Esophagus squamous epithelium (tissue), 5 donors: ENCODE measurements at places on chromosomes 2 and 18.

DNA sequence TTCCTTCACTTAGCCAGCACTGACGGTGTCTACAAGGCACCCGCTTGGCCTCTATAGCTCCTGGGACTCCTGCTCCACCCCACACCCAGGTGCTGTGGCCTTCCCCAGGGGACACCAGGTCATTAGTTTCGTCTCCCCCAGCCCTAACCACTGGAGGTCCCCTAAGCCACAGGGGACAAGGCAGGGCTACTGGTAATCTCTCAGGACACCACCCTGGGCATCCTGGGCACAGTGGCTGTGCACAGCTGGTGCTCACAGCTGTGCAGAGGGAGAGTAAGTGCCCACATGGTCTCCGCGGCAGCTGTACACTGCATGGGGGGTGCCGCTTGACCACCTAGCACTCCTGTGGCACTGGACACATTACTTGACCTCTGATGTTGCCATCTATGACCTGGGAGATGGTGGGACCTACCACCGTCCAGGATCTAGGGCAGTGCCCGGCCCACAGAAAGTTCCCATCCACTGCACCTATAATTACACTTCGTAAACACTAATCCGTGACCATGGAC, 134.0 kb downstream of the HDAC4 start:
- DNase-seq = no peak

- no peak for DNase-seq
These were observed 22.5 kb downstream of the TMEM178A start for GRCh38 chr2:39688181-39688580.

DNA sequence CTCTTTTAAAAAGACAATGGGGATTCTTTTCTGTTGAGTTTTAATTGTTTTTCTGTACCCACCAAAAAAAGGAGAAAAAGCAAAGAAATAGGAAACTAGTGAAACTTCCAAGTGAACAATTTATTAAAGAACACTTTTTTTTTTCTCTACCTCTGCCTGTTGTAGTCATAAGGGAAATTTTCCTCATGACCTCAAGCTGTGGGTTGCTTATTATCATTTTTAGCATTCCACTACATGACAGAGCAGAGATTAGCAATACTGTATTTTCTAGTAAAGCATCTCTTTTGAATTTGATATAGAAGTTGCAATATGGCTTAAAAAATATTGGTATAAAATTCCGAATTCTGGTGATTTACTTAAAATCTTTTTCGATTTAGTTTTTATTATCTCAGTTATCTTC, 87.9 kb upstream of the LRRTM1 start:
- no peak for DNase-seq

- DNase-seq = no peak
These were observed 51.9 kb downstream of the GRB14 start for GRCh38 chr2:164569378-164569777.

DNA sequence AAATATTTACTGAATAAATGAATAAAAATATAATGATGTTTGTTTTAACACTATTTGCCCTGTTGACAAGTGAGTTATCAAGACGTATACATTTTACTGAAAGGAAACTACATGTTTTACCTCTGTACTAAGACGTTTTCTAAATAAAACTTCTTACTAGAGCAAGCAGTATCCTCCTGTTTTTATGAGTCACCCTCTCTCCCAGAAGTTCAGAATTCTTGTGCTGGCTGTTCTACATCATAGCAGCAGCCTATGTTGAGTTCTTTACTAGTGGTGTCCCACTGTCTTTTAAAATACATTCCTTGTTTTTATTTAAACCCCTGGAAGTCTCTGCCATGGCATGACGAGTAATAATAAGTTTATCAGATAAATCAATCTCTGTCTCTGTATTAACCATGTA, 297.4 kb downstream of the CALCRL start:
- DNase-seq = no peak

- DNase-seq = no peak
These were observed 763 bp downstream of the CCDC141 start for GRCh38 chr2:179049203-179049545.

DNA sequence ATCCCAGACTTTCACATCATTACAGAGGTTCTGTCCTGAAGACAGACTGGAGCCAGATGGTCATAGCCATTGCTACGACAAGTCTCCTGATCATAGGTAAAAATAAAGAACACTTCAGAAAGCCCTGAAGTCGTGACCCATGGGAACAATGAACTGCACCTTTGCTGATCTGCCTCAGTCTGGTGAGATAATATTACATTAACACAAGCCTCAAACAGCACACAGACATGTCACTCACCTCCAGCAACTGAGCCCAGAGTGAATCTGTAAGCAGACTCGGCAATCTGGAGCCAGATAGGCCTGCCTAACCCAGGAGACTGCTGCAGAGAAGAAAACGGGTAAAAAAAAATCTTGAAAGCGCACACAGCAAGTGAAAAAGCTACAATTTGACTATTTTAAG, 79.2 kb downstream of the SLC25A12 start:
- no peak for DNase-seq

GRCh38 chr2:88027697-88028389, 11.5 kb upstream of the RNU2-63P start:
- no peak for DNase-seq

DNA sequence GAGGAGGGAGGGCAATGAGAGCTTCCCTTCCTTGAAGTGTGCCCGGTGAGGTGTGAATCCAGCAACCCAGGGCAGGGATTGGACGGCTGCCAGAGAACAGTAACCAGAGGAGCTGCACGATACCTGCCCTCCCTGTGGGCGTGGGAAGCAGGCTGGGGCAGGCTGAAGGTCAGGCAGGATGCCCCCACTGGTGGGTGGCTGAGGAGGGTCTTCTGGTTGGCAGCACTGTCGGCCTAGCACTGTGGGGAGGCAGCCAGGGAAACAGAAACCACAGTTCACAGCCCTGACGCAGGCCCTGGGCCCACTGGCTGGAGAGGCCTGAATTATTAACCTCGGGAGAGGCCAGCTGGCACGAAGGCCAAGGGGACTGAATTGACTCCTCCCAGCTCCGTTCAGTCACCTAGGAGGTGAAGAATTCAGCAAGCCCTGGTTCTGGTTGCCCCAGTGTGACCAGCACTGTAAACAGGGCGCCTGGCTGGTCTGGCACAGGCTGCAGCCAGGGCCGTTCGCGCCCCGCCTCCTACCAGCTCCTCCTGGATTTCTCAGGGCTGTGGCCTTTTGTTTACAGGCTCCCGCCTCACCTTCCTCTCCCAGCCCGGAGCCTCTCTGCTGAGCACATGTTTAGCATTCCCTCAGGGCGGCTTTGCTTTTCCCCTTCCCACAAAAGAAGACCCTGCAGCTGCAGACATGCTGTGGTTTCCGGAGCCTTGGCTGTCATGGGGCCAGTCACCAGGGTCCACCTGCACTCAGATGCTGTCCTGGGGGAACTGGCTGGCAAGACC, 97.8 kb downstream of the B3GNT2 start:
- DNase-seq = no peak

GRCh38 chr2:42828487-42829425, 36.4 kb upstream of the HAAO start:
- DNase-seq = no peak

- no peak for DNase-seq
These were observed 21.1 kb upstream of the CHMP3 start for GRCh38 chr2:86584151-86584913.

GRCh38 chr2:189549449-189549832, 31.1 kb downstream of the SLC40A1 start:
- no peak for DNase-seq

DNA sequence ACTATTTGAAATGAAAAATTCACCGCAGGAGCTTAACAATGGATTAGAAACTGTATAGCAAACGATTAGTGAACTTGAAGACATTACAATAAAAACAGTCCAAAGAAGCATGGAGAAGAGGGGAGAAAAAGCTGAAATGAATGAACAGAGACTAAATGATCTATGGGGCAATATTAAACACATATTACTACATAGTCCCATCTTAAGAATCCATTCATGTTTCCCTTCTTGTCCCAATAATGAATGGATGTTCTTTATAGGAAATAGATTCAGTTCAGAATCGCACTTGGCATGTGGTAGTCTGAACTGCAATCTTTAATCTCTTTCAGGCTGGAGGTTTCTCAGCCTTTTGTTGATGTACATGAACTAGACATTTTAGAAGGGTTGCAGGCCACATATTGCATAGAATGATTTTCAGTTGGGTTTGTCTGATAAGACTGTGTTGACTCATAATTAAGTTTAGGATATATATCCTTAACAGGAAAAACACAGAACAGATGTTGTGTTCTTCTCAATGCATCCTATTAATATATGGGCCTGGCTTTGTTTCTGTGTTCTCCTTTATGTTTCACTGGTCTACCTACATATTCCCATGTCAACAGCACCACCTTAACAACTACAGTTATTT, 27.9 kb downstream of the CCDC88A start:
- no peak for DNase-seq

DNA sequence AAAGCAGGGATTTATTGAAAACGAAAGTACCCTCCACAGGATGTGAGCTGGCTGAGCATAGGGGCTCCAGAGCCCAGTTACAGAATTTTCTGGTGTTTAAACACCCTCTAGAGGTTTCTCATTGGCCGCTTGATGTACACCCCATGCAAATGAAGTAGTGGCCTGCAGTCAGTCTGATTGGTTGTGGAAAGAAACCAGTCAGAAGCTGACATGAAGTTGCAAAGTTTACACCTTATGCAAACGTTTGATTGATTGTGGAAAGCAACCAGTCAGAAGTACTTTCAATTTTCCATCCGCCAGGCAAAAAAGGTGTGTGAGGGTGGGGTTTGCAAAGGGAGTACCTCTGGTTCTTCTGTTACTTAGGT, 62.3 kb downstream of the VWA3B start:
- DNase-seq = no peak
